ENCODE measurements at places on chromosomes 6 and 20.

DNA sequence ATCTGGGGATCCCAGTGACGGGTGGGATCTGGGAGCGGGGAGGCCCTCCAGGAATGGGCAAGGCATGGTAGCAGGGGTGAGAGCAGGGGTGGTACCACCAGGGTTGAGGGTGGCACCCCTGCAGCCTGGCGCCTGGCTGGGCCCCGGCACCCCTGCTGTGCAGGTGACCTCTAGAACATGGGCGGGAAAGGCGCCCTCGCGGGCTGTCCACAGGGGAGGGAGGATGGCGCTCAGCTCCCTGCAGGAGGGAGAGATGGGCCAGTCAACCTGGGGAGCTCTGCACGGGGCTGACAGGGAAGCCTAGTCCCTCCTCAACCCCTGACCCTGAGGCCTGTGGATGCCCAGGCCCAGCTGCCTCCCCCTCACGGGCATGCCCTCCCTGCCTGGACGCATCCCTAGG is 61.6 kb upstream of the SLCO4A1 start:
- no peak for DNase-seq

DNA sequence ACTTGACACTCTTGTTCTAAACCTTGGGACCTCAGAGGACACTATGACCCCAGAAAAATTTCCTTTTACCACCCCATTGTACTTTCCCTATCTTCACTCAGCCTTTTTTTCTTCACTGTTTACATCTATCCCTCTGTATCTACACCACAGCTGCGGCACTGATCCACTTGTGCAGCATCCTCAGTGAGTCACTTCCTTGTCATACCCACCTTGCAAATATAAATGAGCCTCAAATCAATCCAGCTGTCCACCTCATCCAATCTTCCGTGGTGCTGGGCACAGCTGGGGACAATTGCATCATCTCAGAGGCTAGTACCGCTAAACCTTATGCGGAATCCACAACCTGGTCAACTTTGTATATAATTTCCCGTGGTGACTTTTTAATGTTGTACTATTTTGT is 710.5 kb downstream of the QKI start:
- no peak for DNase-seq

GRCh38 chr6:610882-611281 is 46.0 kb downstream of the HUS1B start:
- no peak for DNase-seq

DNA sequence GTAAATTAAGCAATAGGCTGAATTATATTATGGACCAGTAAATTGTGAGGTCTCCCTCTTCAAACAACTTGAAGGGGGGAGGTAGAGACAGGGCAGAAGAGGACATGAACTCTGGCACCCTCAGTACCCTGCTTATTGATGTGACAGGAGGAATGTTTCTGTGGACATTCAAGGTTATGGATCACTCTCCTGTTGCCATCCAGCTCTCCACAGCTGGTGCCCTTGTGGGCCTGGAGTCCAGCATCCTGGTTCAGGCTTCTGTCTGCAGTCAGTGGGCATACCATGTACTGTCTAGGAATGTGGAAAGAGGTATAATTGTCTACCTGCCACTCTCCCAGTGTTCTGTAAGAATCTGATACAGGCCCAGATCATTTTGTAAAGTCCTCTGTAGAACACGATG is 55.6 kb downstream of the FAM120B start:
- no peak for DNase-seq

DNA sequence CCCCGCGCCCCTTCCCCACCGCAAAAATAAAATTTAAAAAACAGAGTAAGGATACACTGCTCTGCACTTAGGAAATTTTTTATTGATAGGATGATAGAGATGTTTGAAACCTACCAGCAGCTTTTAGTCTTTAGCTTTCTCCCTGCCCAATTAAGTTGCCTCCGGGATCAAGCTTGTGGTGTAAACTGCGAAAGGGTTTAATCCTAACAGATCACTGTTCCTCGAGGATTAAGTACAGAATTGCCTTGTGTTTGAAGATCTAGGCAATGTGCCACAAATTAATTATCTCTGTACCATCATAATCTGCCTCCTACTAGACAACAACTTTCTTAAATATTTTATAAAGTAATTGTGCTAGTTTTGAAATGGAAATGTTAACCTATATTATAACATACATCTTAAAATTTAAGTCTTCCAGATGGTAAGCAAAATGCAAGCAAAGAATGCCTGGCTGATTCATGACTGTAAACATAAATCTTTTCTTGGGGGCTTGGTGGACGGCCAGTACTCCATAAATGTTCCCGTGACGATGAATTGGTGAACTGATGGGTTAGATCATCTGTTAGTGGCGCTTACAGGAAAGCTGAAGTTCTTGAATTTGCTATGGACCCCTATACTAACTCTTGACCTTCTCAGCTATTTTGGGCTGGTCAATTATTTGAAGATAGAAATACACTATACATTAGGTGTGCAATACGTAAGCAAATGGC is 58.0 kb upstream of the ARHGAP18 start:
- DNase-seq, result no peak

DNA sequence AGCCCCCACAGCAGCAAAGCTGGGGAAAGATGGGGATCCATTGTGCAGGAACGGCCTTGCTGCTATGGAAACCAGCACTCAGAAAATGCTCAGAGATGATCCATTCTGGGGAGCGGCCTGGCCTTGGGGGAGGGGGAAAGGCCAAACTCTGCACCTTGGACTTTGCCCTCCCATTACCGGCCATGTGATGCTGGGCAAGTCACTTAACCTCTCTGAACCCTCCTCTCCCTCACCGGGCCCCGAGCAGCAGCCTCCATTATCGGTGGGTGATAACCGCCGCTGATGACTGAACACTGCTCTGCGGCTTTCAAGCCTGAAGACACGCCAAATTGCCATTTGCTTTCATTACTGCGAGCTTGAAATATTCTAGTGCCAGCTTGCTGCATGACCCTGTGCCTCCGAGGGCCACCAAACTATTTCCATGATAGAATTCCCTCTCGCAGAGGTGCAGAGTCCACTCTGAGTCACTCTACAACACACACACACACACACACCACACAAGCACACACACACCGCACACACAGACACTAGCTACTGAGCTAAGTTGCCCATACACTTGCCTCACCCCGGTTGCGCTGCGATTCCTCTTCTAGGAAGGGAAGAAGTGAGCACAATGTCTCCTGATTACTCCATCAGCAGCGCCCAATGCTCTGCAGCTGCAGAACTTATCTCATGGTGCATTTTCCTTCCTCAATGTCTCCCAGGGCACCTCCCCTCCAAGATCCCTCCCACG is 20.6 kb upstream of the SIRPA start:
- no peak for DNase-seq

GRCh38 chr6:14964556-14965270 is 281.2 kb upstream of the JARID2 start:
- DNase-seq, result no peak

- no peak for DNase-seq
These were observed 167.8 kb downstream of the LRFN2 start for GRCh38 chr6:40419377-40419776.

DNA sequence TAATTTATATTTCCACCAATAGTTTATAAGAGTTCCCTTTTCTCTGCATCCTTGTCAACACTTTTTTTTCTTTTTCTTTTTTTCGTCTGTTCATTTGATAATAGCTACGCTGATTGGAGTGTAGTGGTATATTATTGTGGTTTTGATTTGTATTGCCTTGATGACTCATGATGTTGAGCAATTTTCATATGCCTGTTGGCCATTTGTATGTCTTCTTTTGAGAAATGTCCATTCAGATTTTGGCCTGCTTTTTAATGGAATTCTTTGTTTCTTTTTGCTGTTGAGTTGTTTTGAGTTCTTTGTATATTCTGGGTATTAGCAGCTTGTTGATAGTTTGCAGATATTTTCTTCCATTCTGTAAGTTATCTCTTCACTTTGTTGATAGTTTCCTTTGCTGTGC is 773.4 kb downstream of the KIF16B start:
- no peak for DNase-seq

DNA sequence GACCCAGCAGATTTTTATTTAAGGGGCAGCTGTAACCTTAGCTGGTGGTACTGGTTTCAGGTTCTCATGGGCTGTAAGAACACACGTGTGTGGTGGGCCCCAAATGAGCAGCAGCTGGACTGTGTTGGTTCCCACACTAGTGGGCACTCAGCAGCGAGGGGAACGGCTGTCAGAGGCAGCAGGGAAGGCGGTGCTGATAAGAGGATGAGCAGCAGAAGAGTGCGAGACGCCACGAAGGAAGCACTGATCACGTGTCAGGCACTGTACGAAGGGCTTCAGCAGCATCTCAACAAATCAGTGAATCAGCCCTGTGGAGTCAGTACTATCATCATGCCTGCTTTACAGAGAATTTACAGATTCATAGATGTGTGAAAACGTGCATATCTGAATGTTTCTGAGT is 41.0 kb upstream of the EMILIN3 start:
- no peak for DNase-seq

Measured in NK-92 treated with Interleukin-12 subunit alpha and Interleukin-12 subunit beta, amount 100 ng/mL, for 24 hours (cell line).